Non-pigmented ciliary epithelial cell (primary cell): ENCODE measurements at places on chromosomes 16 and 17.

DNA sequence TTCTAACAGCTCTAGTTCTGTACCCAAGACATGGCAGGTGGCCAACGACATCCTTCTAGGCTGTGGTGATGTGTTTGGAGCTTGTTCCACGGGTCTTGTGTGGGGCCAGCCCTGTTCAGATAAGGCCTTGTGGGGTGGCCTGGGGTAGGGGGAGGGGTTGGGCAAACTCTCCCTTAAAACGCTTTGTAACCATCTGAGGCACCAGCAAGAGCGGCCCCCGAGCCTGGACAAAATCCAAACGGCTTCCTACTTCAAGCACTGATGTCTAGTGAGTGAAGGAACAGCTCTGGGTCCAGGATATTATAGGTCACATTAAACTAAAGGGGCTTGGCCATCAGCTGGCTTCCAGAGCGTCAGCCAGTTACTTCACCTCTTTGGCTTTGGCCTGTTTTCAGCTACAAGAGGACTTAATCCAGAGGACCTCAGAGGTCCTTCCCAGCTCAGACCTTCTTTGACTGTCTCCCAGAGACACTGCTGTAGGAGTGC lies 11.9 kb downstream of the SERPINF1 start:
- no peak for DNase-seq

DNA sequence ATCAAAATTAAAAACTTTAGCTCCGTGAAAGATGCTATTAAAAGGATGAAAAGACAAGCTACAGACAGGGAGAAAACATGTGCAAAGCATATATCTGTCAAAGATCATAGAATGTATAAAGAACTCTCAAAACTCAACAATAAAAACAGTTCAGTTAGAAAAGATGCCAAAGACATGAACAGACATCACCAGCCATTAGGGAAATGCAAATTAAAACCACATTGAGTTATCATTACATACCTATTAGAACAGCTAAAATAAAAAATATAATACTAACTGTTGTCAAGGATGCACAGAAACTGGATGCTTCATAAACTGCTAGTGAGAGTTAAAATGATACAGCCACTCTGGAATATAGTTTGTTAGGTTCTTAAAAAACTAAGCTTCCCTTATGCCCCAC lies 58.8 kb downstream of the NFATC3 start:
- DNase-seq: no peak

GRCh38 chr16:8716592-8716991 lies 42.2 kb downstream of the ABAT start:
- no peak for DNase-seq

DNA sequence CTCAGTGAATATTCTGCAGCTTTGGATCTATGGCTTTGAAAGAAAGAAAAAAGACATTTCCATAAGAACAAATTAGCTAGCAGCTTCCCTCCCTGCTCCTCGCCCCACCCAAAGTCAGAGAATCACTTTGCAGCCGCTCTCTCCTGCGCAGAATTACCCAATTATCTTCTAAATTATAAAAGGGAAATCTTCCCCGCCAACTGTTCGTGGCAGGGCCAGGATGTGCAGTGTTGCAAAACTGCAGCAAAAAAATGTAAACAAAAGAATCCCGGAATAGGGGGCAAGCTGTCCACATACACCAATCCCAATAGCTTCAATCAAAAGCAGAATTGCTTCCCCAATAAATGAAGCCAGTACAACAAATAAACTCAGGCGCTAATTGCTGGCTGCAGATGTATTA lies 510.6 kb downstream of the RBFOX1 start:
- DNase-seq: no peak

GRCh38 chr16:83513008-83513755 lies 294.6 kb upstream of the HSBP1 start:
- peak; percentile 59 for DNase-seq

GRCh38 chr17:14793237-14793636 lies 471.9 kb downstream of the PMP22 start:
- DNase-seq: no peak

- no peak for DNase-seq
These were observed 79.0 kb upstream of the SMURF2 start for GRCh38 chr17:64741038-64741641.

GRCh38 chr17:50818261-50818660 lies 17.1 kb upstream of the WFIKKN2 start:
- no peak for DNase-seq

GRCh38 chr17:791829-792228 lies 9.7 kb downstream of the MRM3 start:
- no peak for DNase-seq

DNA sequence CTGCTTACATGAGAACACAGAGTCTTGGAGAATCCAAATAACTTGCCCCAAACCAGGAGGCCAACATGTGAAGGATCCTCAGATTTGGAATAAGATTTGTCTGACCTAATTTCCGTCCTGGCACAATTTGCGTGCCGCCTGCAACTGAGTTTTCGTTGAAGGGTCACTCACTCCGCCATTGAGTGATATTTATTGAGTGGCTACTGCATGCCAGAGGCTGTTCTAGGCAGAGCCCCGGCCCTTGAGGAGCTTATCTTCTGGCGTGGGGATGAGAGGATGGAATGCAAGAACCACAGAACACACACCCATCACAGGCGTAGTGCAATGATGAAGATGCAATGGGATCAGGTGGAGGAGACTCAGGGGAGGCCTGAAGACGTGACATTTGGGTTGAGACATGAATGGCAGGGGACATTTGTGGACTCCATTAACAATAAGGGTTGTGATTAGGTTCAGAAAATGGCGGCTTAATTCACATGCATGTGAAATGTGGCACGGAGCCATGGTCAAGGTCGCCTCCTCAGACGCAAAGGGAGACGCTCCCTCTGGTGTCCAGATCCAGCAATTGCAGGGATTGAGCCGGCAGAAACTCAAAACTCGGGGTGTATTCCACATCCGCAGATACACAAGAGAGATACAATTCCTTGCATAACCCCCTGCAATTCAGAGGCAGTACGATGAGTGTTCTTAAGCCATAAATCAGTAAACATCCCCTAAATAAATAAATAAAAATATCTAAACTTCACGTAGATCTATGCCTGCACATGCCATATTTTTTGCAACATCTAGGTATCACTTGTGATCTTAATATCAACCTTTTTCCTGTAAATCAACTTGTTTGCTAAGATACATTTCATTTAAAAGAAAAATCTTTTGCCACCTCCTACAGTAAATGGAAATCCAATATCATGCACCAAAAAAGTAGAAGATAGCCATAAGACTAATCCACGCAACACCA lies 57.9 kb upstream of the CACNG4 start:
- peak; percentile 34 for DNase-seq

- no peak for DNase-seq
These were observed 24.9 kb downstream of the ACSF3 start for GRCh38 chr16:89118361-89119165.

GRCh38 chr16:4918781-4919251 lies 18.1 kb downstream of the PPL start:
- no peak for DNase-seq

GRCh38 chr17:73705594-73705993 lies 61.3 kb upstream of the SDK2 start:
- no peak for DNase-seq

GRCh38 chr16:21169249-21169981 lies 10.9 kb downstream of the LDAF1 start:
- DNase-seq: no peak

GRCh38 chr17:39543176-39543575 lies 64.5 kb downstream of the NEUROD2 start:
- DNase-seq: no peak
